ENCODE measurements at places on chromosomes 3 and 15.

DNA sequence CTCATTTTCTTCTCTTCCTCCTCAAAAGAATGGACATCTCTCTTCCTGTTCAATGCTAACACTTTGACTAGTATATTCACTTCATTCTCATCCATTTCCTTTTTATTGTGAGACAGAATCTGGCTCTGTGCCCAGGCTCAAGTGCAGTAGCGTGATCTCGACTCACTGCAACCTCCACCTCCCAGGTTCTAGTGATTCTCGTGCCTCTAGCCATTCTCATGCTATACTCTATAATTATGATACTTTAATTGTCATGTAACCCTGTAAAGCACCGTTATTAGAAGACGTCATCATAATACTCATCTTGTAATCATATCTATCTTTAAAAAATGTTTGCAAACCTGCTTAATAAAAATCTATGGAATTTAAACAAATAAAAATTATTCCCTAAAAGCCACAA, 107.0 kb downstream of the SHOX2 start:
- DNase-seq, result no peak

DNA sequence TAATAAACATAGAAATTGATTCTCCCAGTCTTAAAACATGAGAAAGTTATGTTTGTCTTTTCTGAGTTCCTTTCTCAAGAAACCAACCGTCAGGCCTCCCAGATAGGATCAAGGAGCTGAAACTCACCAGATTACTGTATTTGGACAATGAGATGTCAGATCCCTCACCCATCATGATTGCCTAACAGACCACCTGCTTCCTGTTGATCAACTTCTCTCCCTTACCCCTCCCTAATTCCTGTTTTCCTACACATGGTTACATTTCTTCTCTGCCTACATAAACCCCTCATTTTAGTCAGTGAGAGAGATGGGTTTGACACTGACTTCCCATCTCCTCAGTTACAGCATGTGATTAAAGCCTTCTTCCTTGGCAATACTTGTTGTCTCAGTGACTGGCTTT, 917.5 kb downstream of the FHIT start:
- DNase-seq, result no peak

- DNase-seq, result no peak
These were observed 39.2 kb downstream of the SNX4 start for GRCh38 chr3:125480656-125481374.

DNA sequence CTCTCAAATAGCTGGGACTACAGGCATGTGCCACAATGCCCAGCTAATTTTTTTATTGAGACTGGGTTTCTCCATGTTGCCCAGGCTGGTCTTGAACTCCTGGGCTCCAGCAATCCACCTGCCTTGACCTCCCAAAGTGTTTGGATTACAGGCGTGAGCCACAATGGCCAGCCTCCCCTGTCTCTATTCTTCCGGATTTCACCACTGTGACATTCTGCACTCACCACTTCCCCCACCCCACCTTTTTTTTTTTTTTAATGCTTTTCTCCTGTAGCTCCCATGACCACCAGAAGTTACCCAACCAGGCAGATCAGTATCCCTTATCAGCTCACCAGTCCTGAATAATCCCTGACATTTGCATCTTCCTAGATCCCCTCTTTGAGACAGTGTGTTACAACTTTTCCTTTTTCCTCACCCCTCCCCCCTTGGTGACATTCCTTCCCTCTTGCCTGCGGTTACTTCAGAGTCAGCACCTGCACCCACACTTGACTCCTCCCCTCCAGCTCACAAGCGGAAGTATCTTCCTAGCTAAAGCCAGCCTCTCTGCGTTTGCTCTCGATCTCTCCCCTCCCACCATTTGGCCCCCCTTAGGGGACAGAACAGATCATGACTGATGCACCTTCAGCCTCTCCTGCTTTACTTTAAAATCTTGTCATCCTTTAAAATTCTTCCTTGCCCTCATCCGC, 13.5 kb upstream of the ZNF592 start:
- peak; percentile 48 for DNase-seq

DNA sequence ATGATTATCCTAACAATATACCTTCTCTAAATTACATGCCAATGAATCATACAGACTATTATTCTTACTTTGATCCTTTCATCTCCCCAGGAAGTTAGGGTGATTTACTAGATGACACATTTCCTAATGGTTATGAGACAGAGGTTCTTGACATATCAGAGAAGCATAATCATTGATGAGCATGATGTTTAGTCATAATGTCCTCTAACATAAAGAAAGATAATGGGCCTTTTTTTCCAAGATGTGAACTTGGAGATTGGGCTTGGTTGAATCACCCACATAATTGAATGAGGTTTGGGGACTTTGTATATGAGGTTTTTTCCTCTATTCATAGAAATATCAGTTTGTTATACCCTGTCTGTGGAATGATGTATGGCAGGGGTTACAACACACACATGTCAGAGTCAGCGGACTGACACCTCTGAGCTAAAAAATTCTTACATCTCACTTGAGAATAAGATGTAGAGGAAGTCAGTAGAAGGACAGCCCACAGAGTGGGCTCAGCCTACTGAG, 69.7 kb upstream of the DCBLD2 start:
- no peak for DNase-seq

DNA sequence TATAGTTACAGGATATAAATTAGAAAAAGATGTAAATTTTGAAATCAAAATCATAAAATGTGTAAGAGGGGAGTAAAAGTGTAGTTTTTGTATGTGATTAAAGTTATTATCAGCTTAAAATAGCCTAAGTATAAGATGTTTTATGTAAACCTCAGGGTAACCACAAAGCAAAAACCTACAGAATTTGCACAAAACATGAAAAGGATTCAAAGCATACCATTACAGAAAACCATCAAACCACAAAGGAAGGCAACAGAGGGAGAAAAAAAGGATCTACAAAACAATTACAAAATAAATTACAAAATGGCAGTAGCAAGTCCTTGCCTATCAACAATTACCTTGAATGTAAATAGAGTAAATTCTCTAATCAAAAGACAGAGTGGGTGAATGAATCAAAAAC, 36.7 kb upstream of the MYLK start:
- DNase-seq, result no peak

Data from GM12892 (cell line).